Epithelial cell of proximal tubule (primary cell): ENCODE measurements at places on chromosomes 13 and 19.

DNA sequence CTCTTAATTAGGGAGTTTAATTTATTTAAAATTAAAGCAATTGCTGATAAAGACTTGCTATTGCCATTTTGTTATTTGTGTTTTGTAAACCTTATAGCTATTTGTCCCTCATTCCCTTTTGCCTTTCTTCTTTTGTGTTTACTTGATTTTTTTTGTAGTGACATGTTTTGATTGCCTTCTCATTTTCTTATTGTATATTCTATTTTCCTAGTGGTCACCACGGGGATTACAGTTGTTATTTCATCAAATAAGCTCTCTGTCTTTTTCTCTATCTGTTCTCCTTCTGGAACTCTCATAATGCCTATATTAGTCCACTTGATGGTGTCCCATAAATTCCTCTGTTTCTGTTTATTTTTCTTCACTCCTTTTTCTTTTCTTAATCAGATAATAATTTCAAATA, 64.4 kb upstream of the FRY start:
- DNase-seq, result no peak

- peak; percentile 18 for DNase-seq
Measured at GRCh38 chr19:43957891-43958290, 6.9 kb downstream of the ZNF221 start.

- DNase-seq, result no peak
Measured at GRCh38 chr19:6006896-6007295, 29.0 kb upstream of the RANBP3 start.

- DNase-seq, result no peak
Measured at GRCh38 chr19:55034751-55035150, 3.3 kb downstream of the GP6 start.

- no peak for DNase-seq
Measured at GRCh38 chr13:98129059-98129746, 13.7 kb upstream of the FARP1 start.

DNA sequence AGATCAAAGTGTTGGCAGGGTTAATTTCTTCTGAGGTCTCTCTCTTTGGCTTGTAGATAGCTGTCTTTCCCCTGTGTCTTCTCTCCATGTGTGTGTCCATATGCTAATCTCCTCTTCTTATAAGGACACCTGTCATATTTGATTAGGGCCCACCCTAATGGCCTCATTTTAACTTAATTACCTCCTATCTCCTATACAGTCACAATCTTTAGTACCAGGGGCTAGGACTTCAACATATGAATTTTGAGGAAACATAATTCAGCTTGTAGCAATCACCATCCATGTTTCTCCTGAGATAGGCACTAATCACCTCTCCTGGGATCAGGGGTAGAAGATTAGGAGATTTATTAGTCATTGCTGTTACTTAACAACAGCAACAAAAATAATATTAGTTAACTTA, 196.1 kb upstream of the RXFP2 start:
- no peak for DNase-seq

DNA sequence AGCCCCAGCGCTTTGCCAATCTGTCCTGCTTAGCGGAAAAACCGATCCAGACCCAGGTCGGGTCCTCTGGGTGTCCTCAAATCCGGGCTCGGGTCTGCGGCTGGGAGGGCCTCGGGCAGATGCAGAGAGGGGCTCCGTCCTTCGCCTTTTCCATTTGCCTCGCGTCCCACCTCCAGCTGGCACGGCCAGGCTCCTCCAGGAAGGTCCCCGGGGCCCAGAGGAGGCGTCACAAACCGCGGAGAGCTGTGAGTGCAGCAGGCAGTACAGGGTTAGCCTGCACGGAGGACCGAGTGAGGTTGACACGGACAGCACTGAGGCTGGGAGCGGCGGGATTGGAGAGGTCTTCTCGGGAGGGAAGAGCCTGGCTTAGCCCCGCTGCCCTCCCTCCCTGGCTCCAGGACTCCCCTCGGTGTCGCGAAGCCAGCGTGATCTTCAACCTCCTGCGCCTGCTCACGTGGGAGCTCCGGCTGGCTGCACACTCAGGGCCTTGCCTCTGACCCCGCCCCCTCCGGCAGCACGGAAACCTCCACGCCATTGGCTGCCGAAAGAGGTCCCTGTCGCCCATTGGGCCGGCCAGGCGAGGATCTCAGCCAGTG, 2.8 kb upstream of the IFNL2 start:
- DNase-seq, result no peak

DNA sequence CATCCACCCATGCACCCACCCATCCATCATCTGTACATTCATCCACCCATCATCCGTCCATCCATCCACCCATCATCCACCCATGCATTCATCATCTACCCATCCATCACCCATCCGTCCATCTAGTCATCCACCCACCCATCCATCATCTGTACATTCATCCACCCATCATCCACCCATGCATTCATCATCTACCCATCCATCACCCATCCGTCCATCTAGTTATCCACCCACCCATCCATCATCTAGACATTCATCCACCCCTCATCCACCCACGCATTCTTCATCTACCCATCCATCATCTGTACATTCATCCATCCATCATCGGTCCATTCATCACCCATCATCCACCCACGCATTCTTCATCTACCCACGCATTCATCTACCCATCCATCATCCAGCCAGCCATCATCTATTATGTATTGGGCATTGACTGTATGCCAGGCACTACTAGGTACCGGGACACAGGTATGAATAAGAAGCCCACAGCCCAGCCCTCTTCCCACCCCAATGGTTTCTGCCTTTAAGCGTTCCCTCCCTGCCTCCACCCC, 16.7 kb upstream of the GALP start:
- DNase-seq, result no peak

DNA sequence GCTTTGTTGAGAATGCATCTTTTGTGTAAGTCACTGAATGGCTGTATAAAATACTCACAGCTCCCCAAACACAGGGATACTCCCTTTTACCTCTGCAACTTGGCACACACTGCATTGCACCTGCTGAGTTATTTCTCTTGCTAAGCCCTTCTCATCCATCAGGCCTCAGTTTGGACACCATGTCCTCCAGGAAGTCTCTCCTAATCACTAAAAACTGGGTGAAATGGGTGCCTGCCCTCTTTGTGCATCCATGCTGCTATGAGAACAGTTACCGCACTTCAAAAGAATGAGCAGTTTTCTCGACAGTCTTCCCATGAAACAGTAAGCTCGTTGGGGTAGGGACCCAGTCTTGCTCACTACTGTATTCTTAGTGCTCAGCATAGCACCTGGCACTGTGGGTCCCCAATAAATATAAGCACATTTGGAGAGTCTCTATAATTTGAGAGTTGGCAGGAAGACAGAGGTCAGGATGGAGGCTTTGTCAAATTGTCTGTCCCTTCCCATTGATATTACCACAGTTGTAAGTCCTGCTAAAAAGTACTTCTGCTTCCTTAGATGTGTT, 4.6 kb upstream of the SLC25A30 start:
- no peak for DNase-seq

DNA sequence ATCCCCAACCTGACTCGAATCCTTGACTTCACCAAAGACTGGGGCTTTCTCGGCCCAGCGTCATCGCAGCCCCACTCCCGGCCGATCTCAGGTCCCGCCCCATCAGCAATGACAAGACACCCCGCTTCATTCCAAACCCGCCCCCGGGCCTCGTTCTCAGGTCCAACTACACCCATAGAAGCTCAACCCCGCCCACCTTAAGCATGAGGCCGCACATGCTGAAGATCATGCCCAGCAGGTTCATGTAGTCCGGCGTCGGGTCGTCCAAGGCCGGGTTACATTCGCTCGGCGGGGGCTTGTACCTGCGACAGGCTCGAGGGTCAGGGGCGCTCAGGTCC, 2.3 kb downstream of the WDR83 start:
- no peak for DNase-seq

DNA sequence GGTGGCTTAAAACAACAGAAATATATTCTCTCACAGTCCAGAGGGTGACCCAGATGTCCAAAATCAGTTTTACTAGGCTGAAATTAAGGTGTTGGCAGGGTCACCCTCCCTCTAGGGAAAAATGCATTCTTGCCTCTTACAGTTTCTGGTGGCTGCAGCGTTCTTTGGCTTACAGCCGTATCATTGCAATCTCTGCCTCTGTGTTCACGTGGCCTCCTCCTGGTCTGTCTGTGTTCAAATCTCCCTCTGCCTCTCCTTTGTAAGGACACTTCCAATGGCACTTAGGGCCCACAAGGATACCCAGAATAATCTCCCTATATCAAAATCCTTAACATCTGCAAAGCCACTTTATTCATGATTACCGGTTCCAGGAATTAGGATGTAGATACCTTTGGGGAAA, 21.1 kb downstream of the KCTD12 start:
- DNase-seq, result no peak

DNA sequence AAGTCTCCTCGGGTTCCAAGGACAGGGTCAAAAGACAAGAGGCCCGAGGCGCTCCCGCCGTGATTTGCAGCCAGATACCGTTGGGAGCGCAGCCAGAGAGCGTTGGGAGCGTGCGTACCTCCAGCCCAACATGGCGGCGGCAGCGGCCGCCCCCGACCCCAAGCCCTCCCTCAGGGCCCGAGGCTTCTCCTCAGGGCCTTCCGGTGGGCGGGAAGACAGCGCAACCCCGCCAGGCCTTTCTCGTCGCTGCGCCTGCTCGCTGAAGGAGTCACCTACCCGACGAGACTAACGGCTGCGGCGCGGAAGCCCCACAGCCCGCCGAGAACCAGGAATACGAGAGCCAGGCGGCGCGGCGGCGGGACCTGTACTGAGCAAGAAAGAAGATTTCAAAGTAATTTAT, 3.2 kb upstream of the ZNF850 start:
- DNase-seq, result no peak

- DNase-seq, result no peak
Measured at GRCh38 chr13:72514146-72514545, 213.3 kb downstream of the MZT1 start.

DNA sequence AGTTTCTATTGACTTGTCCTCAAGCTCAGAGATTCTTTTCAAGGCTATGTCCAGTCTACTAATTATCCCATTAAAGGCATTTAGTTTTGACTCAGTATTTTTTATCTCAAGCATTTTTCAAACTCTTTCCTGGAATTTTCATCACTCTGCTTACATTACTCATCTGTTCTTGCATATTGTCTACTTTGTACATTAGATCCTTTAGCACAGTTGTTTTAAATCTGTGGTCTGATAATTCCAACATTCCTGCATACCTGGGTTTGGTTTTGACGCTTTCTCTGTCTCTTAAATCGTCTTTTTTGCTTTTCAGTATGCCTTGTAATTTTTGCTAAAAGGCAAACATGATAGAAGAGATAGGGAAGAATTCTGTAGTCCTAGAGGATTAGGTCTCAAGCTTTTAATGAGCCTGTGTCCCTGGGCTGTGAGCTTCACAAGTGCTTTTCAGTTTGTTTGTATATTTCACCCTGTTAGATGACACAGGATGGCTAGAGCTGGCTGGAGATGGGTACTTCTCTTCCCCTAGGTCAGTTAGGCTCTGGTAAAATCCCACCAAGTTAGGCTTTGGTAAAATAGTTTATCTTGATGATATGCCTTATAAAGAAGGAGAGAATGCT, 46.1 kb upstream of the GPC6 start:
- DNase-seq, result no peak

DNA sequence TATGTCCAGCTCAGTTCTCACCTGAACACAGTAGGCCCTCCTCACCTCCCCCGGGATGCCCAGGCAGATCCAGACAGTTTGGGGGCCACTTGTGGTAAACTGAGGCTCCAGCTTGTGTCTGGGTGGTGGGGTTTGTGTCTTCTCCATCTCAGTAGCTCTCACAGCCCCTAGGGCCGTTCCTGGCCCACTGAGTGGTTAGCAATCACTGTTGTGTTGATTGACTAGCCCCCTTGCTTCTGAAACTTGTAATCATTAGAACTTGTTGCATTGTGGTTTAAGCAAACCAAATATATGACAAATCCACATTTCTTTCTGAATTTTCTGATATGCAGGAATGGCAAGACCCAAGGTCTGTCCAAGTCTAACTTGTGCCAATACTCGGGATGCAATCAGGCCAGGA, 13.9 kb upstream of the ZNF536 start:
- no peak for DNase-seq

DNA sequence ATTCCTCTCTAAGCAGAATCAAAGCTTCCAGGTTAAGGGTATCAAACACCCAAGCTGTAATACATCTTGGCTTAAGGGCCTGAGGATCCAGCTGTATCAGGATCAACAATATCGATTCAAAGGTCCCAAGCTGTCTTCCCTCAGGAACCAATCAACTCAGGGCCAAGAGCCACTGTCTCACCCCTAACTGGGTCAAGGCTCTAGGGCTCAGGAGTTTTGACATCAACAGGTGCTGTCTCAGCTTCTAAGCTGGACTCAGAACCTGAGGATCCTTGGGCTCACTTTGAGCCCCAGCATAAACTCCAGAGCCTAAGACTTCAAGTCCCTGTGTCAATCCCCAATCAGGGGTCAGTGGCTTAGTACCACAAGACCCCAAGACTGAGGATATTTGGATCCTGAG, 917 bp downstream of the FBXW9 start:
- DNase-seq, result no peak

GRCh38 chr13:107867701-107868661, 347.4 kb downstream of the LIG4 start:
- no peak for DNase-seq

DNA sequence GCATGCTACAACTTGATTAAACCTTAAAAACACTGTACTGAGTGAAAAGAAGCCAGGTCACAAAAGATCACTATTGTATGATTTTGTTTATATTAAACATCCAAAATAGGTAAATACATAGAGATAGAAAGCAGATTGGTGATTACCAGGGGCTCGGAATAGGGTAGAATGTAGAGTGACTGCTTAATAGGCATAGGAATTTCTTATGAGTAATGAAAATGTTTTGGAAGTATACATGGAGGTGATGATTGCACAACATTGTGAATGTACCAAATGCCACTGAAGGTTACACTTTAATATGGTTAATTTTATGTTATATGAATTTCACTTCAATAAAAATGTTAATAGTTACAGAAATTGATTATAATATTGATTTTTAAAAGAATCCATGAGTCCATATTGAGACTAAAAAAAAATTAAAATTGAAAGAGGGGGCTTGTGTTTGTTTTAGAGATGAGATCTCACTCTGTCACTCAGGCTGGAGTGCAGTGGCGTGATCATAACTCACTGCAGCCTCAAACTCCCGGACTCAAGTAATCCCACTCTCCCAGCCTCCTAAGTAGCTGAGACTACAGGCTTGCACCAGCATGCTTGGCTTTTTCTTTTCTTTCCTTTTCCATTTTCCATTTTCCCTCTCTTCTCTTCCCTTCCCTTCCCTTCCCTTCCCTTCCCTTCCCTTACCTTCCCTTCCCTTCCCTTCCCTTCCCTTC, 85.1 kb downstream of the FNDC3A start:
- DNase-seq, result no peak

GRCh38 chr19:15113245-15114152, 6.3 kb downstream of the SYDE1 start:
- DNase-seq, result no peak

GRCh38 chr13:29683041-29683440, 87.6 kb upstream of the SLC7A1 start:
- DNase-seq, result no peak
